ENCODE measurements at places on chromosomes 16 and 17. TPM values are rescaled to one million over a fixed set of nuclear protein-coding genes. Genes with fewer than 3 reads are reported as not detected.

The OTOA gene
- 0.13 TPM for total RNA-seq

The MYH3 gene
- 10,246 TPM for total RNA-seq

The DVL2 gene
- total RNA-seq: 34.1 TPM

The CD300H gene
- total RNA-seq: not detected

The GP1BA gene
- 0.04 TPM for total RNA-seq

The ARL5C gene
- total RNA-seq: 0.31 TPM

The LDHD gene
- 2.3 TPM for total RNA-seq

The TLCD2 gene
- total RNA-seq: 2.6 TPM

GRCh38 chr17:30824002-30824355, 513 bp downstream of the CRLF3 start:
- peak overlapping the region; percentile 94 for H3K4me3 ChIP-seq
- no peaks in the 10 kb centered on the region for H3K36me3 ChIP-seq
- peak overlapping the region; percentile 87 for H3K27ac ChIP-seq
- H3K27me3 ChIP-seq: no peaks in the 10 kb centered on the region

DNA sequence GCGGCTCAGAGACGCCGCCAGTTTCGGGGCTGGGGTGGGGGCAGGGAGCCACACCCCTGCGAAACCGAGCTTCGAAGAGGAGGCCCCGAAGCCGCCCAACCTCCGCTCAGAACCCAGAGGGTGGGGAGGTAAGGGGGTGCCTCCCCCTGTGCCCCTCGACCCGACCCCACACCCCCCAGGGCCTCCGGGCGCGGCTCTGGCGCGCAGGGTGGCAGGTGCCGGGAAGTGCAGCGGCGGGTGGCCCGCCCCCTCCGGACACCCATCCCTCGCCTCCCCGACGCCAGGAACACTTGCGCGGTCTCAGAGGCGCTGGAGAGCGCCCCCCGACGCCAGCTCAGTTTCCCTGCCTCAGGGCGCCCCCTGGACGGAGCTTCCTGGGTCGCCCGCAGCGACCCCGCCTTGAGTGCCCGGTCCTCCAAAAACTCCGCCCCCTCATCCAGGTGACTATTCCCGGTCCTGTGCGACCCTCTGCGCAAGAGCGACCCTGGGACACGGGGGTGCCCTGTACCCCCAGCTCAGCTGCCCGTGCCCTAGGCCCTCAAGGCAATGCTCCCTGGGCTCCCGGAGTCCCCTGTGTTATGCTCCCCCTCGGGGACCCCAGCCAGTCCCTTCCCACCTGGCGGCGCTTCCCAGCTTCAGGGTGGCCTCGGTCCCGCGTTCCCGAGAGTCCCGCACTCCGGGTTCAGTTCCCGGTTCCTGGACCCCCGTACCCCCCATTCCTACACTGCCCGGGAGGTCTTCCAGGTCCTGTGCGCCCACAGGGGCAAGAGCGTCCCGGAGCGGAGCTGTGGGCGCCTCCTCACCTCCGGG, 562 bp downstream of the PPL start:
- DNase-seq: no peak
- peaks cover 65% of the 10 kb centered on the region for H3K27me3 ChIP-seq
- peaks cover 16% of the 10 kb centered on the region for H3K4me1 ChIP-seq
- no peaks in the 10 kb centered on the region for H3K36me3 ChIP-seq
- H3K27ac ChIP-seq: no peak overlapping the region

- DNase-seq: no peak
- H3K36me3 ChIP-seq: peaks cover 4% of the 10 kb centered on the region
- H3K27ac ChIP-seq: no peak overlapping the region
- peaks cover 43% of the 10 kb centered on the region for H3K4me1 ChIP-seq
Observed at GRCh38 chr16:81639931-81640680, 139.0 kb upstream of the PLCG2 start.

GRCh38 chr16:4513086-4513860, 25.3 kb downstream of the CDIP1 start:
- peaks cover 30% of the 10 kb centered on the region for H3K4me1 ChIP-seq
- H3K4me3 ChIP-seq: no peak overlapping the region
- DNase-seq: no peak
- peaks cover 50% of the 10 kb centered on the region for H3K36me3 ChIP-seq
- H3K27me3 ChIP-seq: no peaks in the 10 kb centered on the region

DNA sequence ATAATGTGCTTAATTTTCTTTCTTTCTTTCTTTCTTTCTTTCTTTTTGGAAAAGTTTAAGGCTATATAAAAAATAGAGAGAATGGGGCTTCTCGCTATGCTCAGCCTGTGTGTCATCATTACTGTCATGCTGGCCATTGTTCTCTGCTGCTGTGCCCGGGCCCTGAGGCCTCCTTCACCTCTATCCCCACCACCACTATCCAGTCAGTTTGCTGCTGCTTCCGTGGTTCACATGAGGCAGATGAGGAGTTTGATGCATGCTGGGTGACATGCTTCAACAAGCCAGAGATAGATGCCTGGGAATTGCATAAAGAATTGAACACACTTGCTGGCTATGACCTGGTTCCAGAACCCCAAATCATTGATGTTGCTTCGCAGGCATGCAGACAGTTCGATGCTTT, 36.3 kb downstream of the PITPNC1 start:
- H3K4me3 ChIP-seq: no peak overlapping the region
- H3K27ac ChIP-seq: no peak overlapping the region
- H3K4me1 ChIP-seq: no peaks in the 10 kb centered on the region
- no peaks in the 10 kb centered on the region for H3K36me3 ChIP-seq
- no peak for DNase-seq
- H3K27me3 ChIP-seq: no peaks in the 10 kb centered on the region

GRCh38 chr17:81565231-81565630, 13.1 kb upstream of the FAAP100 start:
- H3K4me3 ChIP-seq: no peak overlapping the region
- peaks cover 27% of the 10 kb centered on the region for H3K4me1 ChIP-seq
- no peak for DNase-seq
- peaks cover 84% of the 10 kb centered on the region for H3K36me3 ChIP-seq
- no peaks in the 10 kb centered on the region for H3K27me3 ChIP-seq

DNA sequence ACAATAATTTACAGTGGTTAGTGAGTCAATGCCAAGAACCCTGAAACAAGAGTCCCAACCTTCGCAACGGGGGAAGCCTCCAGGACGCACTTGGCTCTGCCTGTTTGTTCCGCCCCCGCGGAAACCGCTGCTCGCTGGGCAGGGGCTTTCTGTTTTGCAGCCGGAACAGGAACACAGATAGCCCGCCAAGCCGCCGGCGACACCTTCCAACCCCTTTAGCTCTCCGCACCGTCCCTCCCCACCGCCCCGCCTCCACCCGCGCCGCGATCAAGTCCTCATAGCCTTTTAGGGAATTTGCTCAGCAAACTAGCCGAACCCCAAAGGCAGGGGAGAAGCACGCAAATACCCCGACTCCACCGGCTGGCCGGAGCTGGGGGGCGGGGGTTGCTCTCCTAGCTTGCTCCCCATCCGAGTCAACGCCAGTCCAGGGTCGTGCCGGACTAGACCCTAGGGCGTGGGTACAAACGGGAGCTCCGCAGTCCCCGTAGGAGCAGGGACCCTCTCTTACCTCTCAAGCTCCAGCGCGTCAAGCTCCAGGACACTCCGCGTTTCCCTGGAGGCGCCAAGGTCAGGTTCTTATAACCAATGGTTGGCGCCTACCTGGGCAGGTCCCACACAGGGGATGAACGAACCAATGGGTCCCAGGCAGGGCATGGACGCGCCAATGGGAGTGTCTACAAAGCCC, at the start of gene SLFN13:
Gene SLFN13, minus strand, starts transcription at position 553 of the 685 bp plus-strand sequence. CDS start 3,086 bp downstream, outside the sequence.
- H3K4me3 ChIP-seq: peak within 1 kb of the TSS; percentile 50
- H3K4me1 ChIP-seq: peaks cover 25% of the 10 kb centered on the region
- H3K36me3 ChIP-seq: no peaks in the 10 kb centered on the region
- H3K27me3 ChIP-seq: peaks cover 35% of the 10 kb centered on the region

- no peaks in the 10 kb centered on the region for H3K36me3 ChIP-seq
- no peak for DNase-seq
- H3K27ac ChIP-seq: no peak overlapping the region
- peaks cover 25% of the 10 kb centered on the region for H3K27me3 ChIP-seq
- no peak overlapping the region for H3K4me3 ChIP-seq
Observed at GRCh38 chr17:77793971-77794235, 164.6 kb upstream of the TNRC6C start.

DNA sequence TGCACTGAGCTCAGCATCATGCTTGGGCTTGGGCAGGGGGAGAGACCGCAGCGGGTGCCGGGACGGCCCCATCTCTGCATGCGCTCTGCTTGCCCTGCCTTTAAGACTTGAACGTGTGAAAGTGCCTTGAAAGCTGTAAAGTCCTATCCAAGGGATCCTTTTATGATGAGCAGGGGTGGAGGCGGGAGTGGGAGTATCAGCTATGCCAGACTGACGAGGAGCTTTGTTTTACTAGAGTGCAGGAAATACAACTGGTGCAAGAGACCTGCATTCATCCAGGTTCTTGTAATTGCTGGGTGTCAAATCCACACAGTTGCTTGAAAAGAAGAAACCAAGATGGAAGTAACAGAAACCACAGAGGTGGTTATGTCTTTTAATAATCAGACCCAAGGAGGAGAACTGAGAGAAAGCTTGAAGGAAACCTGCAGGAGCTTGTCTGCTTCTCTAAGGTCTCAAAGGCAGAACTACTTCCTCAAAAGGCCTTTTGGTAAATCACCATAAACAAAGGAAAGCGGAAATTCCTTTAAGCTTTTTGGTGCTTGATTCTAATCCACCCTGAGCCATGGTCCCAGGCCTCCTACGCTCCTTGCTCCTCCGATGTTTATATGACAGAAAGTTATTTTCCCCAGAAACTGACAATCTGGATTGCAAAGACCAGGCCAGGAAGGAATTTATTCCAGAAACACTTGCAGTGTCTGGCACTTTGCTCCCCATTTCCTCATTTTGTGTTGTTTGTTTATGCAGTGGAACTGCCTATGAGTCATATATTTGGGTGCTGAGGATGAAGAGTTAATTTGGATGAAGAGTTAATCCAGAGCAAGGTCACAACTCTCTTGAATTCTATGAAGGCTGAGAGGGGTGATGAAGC, 51.3 kb upstream of the FBXO47 start:
- H3K36me3 ChIP-seq: no peaks in the 10 kb centered on the region
- H3K4me3 ChIP-seq: no peak overlapping the region
- DNase-seq: no peak
- peaks cover 2% of the 10 kb centered on the region for H3K27me3 ChIP-seq
- H3K4me1 ChIP-seq: peaks cover 11% of the 10 kb centered on the region

- DNase-seq: no peak
- no peaks in the 10 kb centered on the region for H3K27me3 ChIP-seq
- peaks cover 6% of the 10 kb centered on the region for H3K4me1 ChIP-seq
Observed at GRCh38 chr16:82641336-82641984, 14.7 kb downstream of the CDH13 start.

DNA sequence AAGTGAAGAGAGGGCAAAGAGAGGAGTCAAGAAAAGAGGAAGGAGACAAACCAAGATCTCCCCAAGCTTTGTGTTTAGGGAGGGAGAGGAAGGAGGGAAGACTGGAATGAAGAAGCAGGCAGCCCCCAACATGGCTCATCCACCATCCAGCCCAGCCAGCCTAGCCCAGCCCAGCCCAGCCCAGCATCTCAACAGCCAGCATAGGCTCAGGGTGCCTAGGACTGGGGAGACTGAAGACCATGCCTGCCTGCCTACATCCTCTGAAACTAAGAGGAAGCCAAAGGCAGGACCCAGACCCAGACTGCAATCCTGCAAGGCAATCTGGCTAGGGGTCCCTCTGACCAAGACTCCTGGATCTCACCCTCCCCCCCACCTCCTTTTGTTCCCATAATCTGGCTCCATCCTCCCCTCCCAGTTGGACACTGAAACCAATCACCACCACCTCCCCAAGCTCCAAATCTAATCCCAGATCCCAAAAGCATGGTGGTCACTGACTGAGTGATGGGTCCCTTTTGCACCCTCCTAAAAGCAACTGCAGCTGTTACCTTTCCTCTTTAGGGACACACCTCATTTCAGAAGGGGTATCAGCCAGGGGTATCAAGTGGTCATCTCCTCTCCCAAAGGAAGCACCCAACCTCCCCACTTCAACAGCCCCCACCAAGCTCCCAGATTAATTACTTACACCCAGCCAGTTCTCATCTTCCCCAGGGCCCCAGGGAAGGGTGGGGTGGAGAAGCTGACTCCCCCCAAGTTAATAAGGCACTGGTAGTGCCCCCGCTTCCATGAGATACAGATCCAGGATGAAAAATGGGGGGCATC, 1.2 kb downstream of the HDAC5 start:
- no peak for DNase-seq
- peak overlapping the region; percentile 85 for H3K4me3 ChIP-seq
- peaks cover 16% of the 10 kb centered on the region for H3K36me3 ChIP-seq
- peaks cover 38% of the 10 kb centered on the region for H3K4me1 ChIP-seq
- H3K27ac ChIP-seq: no peak overlapping the region
- no peaks in the 10 kb centered on the region for H3K27me3 ChIP-seq
